ENCODE measurements at places on chromosomes 7 and 10.

DNA sequence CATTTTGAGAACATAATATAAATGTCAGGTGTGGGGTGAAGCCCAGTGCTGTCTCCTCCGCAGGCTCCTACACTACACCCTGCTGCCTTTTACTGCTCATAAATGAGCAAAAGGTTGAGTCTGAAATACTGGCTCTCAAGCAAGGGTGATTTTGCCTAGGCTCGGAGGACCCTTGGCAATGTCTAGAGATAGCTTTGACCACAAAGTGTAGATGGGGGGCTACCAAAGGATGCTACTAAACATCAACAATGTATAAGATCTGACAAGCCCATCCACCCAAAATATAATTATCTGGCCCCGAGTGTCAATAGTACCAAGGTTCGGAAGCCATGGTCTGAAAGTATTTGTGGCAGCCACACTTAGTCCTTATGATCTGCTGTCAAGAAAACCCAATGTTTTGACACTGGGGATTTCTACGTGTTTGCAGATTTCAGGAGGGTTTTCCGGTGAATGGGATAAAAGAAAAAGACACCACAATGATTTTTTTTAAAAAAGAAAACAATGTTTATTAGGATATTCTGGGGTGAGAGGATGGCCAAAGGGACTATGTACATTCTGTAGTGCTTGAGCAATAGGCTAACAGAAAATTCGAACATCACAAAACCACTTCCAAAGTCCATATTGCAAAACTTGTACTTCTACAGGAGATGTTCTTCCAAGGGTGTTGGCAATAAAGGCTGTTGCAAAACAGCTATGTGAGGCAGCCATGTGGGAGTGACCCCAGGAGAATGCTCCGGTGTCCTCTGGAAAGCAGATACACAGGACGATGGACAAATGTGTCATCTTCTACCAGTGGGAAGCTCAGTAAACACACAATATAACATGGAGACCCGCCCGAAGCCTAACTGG, 216.3 kb downstream of the GFRA1 start:
- DNase-seq = no peak

- DNase-seq = no peak
Observed at GRCh38 chr7:91636129-91636724, 244.3 kb downstream of the MTERF1 start.

GRCh38 chr10:92200564-92200963, 90.3 kb downstream of the CPEB3 start:
- no peak for DNase-seq

- DNase-seq = no peak
Observed at GRCh38 chr10:74373059-74373458, 222.0 kb downstream of the ADK start.

DNA sequence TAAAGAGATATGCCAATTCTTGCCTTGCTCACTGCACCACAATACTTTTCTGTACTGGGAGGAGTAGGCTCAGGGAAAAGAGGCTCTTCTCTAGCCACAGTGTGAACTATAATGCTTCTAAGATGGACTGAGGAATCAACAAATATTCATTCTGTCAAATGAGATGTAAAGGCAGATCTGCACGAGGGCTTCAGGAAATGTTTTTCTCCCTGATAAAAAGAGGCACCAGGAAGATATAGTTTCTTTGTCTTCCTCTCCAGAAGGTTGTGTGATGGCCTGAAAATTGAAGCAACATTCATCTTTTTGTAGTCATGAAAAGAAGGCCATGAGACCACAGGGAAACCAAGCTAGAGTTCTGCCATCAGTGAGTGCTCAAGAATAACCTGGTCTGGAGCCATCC, 79.1 kb upstream of the NME8 start:
- DNase-seq = no peak

DNA sequence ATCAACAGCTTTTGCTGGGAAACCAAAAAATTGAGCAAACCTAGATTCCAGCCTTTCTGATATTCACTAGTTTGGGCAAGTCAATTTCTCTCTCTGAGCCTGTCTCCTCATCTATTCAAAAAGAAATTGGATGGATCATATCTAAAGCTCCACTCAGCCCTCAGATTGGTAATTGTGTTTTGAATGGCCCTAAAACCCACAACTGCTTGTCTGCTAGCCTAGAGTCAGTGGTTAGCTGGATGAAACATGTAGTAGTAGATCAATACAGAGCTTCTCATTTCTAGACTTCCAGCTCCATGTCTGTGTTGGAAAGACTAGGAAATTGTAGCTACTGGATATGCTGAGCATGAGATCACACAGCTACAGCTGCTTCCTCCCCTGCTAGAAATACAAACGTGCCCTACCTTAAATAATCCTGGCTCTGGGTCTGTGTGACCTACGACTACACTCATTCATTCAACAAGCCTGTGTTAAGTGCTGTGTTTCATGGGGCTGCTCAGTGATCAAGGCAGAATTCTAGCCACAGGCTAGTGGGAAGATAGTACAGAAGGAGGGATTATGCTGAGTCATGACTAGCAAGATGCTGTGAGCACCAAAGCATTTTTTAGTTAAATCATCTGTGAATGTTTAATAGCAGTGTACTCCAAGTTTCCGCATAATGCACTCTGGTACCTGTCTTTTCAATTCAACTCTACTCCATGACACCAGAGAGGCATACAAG, 15.7 kb downstream of the DNTT start:
- no peak for DNase-seq

- no peak for DNase-seq
Observed at GRCh38 chr10:88870089-88870488, 10.0 kb upstream of the STAMBPL1 start.

- no peak for DNase-seq
Observed at GRCh38 chr7:69845721-69846495, 247.6 kb downstream of the AUTS2 start.

DNA sequence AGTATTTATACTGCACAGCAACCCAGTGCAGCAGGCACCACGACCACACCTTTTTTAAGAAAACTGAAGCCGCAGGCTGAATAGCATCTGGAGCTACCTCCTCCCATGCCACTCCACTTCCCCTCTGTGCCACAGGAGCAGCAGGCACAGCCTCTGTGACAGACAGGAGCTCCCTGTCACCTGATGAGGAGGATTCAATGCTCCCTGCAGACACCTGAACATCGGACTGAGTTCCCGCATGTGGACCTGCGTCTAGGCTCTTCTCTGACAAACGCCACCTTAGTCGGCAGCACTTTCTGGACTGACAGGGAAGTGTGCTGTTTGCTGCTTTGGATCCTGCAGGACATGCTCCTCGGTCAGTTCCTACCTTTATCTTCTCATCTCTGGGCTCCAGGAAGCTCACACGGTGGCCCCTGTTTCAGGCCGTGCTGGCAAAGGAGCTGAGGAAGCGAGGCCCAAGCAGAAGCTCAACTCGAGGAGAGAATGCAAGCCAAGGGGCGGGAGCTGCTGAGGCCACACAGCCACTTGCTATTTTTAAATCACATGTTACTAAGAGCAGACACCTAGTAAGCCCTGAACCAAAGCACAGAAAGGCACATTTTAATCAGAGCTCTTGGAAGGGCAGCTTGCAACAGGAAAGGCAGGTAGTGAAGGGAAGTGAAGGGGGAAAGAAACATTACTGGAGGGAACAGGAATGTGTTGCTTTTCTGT, 56.6 kb downstream of the VOPP1 start:
- DNase-seq = no peak

GRCh38 chr7:149714910-149715471, 58.4 kb downstream of the ZNF467 start:
- DNase-seq = no peak

- DNase-seq = no peak
Observed at GRCh38 chr7:47743965-47744591, 162.2 kb upstream of the TNS3 start.

DNA sequence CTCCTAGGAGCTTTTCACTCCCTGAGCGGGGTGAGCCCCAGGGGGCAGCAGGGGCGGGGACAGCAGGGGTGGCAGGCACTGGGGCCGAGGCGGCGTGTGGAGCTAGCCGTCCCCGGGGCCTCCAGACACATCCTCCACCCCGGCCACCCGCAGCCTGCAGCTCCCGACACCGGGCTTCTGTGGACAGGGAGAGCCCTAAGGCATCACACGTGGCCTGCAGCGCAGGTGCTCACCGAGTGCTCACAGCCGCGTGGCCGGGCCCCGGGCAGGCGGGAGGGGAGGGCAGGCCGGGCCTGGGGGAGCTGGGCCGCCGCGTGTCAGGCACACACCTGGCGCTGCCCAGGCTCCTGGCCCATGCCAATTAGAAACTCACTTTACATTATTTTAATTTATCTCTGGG, 51.4 kb downstream of the MICALL2 start:
- DNase-seq = no peak

- DNase-seq = no peak
Observed at GRCh38 chr7:29565224-29565630, 1.6 kb downstream of the PRR15 start.

DNA sequence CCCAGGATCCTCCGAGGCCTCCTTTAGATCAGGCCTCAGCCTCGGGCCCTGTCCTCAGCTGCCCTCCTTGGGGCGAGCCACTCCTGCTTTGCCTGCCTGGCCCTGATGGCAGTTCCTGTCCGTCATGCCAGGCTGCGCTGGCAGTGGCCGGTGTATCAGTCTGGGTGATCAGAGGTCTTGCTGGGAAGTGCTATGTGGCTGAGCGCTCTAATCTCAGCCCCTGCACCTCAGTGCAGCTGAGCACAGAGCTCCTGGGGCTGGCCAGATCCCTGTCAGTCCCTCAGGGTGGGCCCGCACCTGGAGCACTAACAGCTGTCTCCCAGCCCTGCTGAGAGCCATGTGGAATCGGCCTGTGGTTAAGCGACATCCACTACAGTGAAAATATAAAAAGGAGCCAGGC, 14.8 kb upstream of the CFAP46 start:
- DNase-seq = no peak

DNA sequence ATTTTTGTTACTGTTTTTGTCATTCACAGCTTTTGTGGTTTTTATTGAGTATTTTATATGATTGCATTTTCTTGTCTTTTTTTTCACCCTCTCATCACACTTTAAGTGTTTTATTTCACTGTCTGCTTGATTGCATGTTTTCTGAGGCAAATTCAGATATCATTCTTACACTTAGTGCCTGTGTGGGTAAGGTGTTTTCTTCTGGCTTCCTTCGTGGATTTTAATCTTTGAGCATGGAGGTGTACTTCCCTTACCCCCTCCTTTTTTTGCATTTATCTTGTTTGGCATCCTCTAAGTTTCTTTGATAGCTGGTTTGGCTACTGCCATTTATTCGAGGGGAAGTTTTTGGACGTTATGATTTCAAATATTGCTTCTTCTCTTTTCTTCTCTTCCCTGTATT, 127.9 kb downstream of the MLLT10 start:
- no peak for DNase-seq

GRCh38 chr7:18352339-18353255, 143.0 kb upstream of the HDAC9 start:
- DNase-seq = no peak

GRCh38 chr10:94103801-94104221, 110.1 kb downstream of the PLCE1 start:
- DNase-seq = no peak

GRCh38 chr10:43217563-43218205, 49.2 kb downstream of the RASGEF1A start:
- no peak for DNase-seq

DNA sequence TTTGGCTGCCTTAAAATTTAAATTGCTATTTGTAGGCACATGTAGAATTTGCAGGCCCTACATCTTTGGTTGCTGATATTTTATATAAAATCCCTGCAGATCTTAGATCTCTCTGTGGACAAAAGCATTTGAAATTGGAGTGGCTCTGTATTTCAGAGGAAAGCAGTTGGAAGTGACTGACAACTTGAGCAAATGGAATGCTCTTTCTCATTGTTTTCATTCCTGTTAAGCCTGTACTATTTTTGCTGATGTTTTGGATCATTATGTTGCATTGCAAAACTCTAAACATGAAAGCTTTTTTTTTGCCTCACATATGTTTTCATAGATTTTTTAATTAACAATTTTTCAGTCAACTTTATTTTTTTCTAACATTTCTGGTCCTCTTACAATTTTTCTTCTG, 251.2 kb upstream of the MDFIC start:
- no peak for DNase-seq

DNA sequence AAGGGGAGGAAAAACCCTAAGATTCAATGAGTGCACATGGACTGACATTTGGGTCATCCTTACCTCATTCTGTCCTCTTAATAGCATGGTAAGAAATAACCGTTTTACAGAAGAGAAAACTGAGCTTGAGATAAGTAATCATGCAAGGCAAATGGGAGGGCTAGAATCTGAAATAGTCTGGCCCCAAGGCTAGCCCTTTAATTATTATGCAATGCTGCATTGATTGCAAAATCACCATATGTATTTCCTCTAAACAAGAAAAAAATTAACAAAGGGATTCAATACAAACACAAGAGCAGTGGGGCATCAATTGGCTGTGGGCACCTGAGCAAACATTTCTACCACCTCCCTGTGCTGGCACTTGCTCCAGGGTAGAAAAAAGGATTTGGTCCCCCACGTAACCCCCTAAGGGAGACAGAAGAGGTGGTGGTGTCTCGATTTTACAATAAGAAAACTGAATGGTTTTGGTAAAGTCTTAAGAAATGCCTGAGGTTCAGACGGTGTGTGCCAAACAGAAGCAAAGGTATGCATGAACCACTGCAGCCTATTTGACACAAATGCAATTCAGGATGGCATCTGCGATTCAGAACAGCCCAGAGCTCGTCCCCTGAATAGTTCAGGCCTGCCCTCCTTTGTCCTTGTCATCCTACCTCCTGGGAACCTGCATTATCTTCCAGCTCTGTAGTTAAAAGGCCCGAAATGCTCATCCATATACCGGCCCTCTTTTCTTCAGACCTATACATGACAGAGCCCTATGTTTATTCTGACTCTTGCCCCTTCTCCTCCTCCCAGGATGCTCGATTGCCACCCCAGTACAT, 23.6 kb downstream of the PIP4K2A start:
- DNase-seq = no peak
